ENCODE measurements at places on chromosomes 7 and 10.

- DNase-seq = peak; percentile 40
Observed at GRCh38 chr10:8183241-8183704, 128.8 kb downstream of the GATA3 start.

- DNase-seq = no peak
Observed at GRCh38 chr10:24097751-24098207, 111.2 kb upstream of the KIAA1217 start.

DNA sequence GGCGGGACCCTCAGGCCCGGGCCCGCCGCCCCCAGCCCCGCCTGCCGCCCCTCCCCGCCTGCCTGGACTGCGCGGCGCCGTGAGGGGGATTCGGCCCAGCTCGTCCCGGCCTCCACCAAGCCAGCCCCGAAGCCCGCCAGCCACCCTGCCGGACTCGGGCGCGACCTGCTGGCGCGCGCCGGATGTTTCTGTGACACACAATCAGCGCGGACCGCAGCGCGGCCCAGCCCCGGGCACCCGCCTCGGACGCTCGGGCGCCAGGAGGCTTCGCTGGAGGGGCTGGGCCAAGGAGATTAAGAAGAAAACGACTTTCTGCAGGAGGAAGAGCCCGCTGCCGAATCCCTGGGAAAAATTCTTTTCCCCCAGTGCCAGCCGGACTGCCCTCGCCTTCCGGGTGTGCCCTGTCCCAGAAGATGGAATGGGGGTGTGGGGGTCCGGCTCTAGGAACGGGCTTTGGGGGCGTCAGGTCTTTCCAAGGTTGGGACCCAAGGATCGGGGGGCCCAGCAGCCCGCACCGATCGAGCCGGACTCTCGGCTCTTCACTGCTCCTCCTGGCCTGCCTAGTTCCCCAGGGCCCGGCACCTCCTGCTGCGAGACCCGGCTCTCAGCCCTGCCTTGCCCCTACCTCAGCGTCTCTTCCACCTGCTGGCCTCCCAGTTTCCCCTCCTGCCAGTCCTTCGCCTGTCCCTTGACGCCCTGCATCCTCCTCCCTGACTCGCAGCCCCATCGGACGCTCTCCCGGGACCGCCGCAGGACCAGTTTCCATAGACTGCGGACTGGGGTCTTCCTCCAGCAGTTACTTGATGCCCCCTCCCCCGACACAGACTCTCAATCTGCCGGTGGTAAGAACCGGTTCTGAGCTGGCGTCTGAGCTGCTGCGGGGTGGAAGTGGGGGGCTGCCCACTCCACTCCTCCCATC, 82.7 kb downstream of the PAX2 start:
- DNase-seq = no peak

GRCh38 chr7:130899638-130900401, 165.8 kb upstream of the KLF14 start:
- DNase-seq = no peak

GRCh38 chr7:135575296-135575695, 17.6 kb downstream of the NUP205 start:
- DNase-seq = no peak

GRCh38 chr10:71368176-71368575, 28.5 kb upstream of the CDH23 start:
- no peak for DNase-seq

DNA sequence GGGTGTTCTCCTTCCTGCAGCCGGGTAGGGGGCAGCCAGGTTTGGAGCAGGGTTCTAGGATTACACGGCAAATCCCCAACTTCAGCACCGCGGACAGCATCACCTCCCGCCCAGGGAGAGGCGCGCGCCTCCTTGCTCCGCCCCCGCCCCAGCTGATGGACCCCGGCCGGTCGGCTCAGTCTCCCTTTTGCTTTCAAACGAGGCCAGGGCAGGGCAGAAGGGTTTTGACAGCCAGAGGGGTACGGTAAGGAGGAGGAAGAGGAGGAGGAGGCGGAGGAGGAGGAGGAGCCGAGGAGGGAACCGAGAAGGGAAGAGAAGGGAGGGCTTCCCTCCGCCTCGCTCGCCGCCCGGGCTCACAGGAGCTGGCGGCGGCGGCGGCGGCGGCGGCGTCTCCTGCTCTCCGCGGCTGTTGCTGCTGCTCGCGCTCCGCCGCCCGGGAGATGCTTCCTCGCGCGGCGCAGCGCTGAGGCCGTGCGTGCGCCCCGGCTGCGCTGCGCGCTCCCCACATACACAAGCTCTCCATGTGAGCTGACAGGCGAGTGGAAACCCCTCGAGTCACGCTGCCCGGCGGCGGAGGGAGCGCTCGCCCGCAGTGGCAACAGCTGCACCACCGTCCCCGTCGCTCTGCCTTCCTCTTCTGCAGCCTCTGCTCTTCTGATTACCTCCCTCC, 615 bp upstream of the CNTNAP2 start:
- peak; percentile 54 for DNase-seq

GRCh38 chr10:8088504-8088903, 34.0 kb downstream of the GATA3 start:
- no peak for DNase-seq

DNA sequence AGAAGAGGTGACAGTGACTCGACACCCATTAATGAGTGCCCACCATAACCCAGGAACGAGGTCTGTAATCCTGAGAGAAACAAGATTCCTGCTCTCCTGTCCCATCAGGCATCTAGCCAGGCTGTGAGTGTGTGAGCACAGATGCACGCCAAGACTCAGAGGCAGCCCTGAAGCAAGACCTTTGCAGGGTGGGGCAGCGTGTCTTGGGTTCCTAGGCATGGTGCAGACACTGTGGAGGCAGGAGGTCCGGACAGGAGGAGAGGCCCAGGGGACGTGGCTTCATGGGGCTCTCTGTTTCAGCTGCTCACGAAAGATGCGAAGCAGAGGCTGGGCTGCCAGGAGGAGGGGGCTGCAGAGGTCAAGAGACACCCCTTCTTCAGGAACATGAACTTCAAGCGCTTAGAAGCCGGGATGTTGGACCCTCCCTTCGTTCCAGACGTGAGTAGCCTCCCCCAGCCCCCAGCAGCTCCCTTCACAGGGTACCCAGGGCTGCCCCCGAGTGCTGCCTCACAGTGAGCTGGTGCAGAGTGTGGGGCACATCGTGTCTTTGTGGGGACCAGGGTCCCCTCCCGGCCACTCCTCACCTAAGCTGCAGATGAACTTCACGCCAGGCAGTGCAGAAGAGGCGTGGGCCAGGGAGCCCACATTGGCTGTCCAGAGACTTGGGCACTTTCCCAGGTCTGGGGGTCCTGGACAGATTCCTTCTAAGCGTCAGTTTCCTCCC, 94.5 kb downstream of the RGS10 start:
- DNase-seq = no peak

DNA sequence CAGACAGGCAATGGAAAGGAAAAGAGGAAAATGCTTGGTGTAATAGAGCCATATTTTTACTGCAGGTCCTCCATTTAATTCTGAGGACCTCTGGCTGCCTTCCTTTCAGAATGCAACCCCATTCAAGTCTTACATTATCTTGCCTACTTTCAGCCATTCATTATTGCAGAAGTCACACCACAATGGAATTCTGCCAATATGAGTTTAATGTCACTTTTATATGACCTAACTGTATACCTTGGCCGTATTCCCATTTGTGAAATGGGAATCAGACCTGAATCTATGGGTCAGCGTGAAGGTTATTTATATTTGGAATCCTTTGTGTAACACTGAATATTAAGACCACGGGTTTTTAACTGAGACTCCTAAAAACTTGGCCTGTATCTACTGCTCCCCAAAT, 241.7 kb upstream of the AOAH start:
- no peak for DNase-seq

DNA sequence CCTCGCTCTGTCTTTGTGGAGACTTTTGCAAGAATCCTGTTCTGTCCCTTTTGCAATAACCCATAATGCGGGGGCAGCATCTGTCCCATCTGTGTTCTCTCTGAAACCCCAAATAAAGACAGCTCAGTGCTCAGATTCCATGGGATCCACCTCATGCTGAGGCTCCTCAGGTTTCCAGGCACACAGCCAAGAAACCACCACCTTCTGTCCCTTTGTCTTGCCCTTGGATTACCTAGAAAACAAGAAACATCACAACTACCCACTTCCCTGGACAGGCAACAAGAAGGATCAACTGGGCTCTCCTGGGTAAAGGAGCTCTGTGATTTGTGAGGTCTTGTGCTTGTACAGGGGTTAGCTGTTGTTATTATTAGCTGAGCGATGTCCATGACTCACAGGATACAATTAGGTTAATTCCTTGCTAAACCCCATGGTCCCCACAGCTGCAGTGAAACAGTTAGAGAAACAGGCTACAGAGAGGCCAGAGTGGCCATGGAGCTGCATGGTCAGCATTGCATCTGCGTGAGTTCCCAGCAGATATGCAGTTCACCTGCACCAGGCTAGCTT, 50.2 kb downstream of the CXCL12 start:
- peak; percentile 81 for DNase-seq

DNA sequence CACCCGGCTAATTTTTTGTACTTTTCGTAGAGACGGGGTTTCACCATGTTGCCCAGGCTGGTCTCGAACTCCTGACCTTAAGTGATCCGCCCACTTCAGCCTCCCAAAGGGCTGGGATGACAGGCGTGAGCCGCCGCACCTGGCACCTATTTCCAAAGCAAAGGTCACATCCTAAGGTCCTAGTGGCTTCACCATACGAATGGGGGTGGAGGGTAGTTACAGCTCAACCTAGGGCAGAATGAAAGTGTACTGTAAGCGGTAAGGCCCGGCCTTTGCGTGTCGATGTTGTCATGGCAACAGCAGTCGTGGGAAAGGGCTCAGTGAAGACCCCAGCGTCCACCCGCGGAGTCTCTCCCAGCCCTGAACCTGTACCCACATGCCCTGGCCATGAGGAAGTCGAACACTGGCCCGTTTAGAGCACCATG, 1.6 kb upstream of the COX19 start:
- no peak for DNase-seq

DNA sequence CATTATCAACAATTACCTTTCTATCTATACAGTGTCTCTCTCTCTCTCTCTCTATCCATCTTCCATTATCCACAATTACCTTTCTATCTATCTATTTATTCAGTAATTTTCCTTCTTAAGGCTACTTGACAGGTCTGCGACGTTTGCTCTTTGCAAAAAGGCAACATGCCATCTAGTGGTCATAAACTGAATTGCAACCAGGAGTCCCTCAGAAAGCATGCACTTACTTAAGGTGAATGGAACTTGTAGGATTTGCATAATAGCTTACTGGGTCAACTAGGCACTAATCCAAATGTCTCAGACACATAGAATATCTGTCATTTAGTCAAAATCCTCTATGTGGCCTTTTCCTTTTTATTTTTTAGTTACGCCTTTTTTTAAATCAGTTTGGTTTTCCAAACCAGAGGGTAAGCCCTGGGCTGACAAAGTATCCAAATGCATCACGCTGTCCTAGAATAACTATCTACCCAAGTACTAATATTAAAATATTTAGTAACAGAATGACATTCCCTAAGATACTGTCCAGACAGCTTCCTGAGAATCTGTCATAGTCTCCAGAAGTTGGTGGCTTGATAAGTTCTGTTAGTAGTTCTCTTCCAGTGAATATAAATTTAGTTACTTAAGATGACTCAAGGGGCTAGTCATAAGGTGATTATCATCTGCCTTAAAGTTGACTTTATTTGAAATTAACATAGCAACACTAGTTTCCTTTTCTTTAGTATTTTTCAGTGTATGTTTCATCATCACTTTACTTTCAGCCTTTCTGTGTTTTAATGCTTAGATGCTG, 208.3 kb downstream of the PPP1R3A start:
- peak; percentile 90 for DNase-seq

GRCh38 chr10:17026686-17027485, 102.7 kb downstream of the CUBN start:
- DNase-seq = peak; percentile 67

DNA sequence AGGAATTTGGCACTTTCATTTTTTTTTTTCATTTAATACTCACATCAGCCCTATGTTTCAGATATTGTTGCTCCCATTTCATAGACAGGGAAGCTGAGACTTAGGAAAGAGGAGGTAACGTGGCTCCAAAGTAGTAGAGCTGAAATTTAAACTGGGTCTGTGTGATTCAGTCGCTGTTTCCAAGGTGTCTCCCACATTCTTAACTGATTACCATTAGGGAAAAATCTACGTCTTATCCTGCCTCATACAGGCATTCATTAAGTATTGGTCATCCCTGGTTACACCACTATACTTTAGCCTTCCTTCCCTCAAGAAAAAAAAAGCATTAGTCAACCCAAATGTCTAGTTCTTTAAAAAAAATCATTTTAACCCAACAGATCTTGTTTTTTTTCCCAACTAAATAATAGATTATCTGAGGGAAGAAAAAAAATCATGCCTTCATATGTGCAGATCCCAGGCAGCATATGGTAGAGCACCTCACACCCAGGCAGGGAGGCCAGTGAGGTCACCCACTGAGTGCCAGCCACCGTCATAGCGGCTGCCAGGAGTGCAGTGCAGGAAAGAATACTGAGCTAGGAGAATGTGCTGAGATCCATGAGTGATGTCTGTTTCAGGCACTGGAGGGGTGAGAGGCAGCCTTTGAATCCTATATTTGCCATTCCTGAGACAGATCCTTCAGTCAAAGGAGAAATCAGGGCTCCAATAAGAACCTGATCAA, 59.0 kb upstream of the SORCS3 start:
- peak; percentile 59 for DNase-seq

DNA sequence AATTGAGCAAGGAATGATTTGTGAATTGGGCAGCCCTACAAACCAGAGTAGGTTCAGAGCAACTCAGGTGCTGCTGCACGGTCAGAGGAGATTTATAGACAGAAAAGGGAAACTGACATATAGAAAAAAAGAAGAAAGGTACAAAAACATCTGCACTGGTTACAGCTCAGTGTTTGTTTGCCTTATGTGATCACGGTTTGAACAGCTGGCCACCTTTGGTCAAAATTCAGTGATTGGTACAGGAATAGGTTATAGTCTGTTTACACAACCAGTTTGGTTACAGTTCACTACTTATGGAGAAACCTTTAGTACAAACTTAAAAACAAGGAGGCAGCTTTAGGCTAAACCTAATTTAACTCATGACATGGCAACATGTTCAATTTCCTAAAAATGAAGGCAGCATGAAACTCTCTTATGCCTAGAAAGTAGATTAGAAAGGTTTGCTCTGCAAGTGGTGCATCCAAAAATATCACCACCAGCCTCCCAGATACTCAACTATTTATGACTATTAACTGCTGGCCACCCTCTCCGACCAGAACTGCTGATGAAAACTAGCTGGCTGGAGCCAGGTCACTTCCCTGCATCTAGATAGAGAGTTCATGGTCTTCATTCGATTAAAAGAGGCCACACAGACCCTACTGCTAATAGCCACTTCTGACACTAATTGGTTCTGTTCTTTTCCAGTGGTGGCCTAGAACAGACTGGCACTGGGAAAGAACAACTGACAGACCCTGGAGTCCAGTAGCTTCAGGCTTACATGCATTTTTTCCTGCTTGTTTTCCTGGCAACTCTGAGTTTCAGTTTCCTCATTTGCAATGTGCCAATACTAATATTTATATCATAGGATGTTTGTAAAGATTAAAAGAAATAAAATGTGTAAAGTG, 548.0 kb downstream of the CCSER2 start:
- no peak for DNase-seq

DNA sequence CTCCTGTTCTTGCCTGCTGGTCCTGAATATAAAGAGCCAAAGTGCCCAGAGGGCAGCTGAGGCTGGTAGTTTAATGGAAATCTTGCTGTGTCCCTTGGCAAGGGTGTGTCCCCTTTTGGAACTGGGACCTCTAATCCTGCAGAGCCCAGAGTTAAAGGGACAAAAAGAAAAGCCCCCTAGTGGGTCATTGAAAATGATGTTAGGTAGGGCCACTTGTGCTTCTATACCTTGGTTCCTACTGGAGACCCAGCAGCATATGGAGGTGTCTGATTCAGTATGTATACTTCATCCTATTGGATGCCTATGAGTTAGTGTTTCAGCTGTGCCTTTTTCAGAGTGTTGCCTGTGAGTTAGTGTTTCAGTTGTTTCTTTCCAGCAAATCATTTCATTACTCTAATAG, 30.5 kb downstream of the TFAM start:
- DNase-seq = no peak

Measured in iris pigment epithelial cell (primary cell).